ENCODE measurements at places on chromosomes 6 and 20. TPM values are rescaled to one million over a fixed set of nuclear protein-coding genes. Genes with fewer than 3 reads are reported as not detected.
A peak's percentile ranks its signal among the peaks of the same experiment; 100 is the strongest.

Gene TBC1D20
- total RNA-seq = 35.8 TPM

Gene ZSCAN23
- 2.4 TPM for total RNA-seq

Gene SLC4A11
- 3.2 TPM for total RNA-seq

Gene CCDC170
- total RNA-seq = not detected

- peak; percentile 93 for DNase-seq
Measured at GRCh38 chr20:63911176-63911575, 16.2 kb downstream of the DNAJC5 start.

- peak; percentile 71 for DNase-seq
Measured at GRCh38 chr6:29850011-29850553, 22.5 kb downstream of the HLA-G start.

DNA sequence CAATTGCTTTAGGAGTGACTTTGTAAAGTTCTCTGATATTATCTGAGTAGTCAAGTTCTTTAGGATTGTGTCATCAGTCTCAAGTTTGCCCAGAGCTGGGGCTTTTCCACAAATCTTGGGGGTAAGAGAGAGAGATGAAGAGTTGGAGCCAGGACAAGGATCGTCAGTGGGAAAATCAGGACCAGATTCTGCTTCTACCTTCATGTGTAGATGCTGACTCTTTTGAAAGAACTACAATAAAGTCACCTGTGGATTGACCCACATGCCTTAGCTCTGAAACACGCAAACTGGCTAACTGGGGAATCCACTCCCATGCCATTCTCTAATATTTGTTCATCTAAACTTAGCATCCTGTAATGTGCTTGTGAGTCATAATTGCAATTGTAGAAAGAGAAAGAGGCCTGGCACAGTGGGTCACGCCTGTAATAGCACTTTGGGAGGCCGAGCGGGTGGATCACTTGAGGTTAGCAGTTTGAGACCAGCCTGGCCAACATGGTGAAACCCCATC lies 15.6 kb upstream of the BICRAL start:
- peak; percentile 86 for DNase-seq

- peak; percentile 2 for DNase-seq
Measured at GRCh38 chr6:108797951-108798669, 50.1 kb upstream of the ARMC2 start.

DNA sequence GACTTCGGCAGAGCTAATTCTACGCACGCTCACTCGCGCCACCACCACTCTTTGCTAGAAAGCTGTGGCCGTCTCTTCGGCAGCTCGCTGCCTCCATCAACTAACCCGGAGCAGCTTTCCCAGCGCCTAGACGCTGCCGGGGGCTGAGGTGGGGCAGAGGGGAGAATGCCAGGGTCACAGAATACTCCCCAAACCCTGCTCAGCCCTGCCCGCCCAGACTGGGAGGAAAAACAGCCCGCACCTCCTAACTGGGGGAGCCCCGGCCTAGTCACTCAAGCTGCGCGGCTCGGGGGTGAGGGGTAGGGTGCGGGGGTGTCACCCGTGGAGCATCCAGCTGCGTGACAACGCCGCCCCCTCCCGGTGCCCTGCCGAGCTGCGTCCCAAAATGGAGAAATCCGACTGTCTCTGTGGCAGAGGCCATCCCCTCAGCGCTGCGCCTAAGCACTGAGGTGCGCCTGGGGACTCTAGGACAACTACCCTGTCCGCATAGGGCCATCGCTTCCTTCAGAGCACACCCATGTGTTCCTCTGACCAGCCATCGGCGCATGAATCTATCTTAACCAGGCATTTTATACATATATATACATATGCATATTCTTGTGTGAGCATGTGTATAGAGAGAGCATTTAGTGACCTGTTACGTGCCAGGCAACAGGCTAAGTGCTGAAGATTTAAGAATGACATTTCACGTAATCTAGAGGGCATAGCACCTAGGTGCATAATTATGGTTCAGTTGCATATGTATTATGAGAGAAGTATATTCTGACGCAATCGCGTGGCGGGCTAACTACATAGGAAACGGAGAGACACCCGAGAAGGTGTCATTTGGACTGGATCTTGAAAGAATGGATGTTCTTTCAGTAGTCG lies 1.5 kb upstream of the TENT5A start:
- no peak for DNase-seq

- peak; percentile 21 for DNase-seq
Measured at GRCh38 chr6:32983964-32984621, 15.7 kb downstream of the BRD2 start.

- no peak for DNase-seq
Measured at GRCh38 chr6:3297006-3297405, 38.3 kb downstream of the PSMG4 start.

GRCh38 chr6:12605888-12606345 lies 110.7 kb upstream of the PHACTR1 start:
- DNase-seq = peak; percentile 68

GRCh38 chr6:90611543-90612312 lies 24.9 kb upstream of the MAP3K7 start:
- no peak for DNase-seq

DNA sequence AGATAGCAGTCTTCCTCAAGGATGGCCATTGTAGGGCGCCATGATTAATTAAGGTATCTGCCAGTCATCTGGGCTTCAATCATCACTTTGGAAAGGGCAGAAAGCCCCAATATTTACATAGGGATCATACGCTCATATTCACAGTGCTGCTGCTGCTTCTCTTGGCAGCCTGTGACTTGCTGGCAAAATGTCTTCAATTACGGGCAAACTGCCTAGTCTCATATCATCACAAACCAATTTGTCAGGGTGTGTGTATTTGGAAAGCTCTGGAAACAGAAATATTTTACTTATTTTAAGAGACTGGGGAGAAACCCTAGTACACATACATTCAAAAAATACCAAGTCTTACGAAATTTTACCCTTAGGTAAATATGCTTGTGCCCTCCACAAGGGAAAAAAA lies 77.6 kb downstream of the SAMD5 start:
- DNase-seq = peak; percentile 28

DNA sequence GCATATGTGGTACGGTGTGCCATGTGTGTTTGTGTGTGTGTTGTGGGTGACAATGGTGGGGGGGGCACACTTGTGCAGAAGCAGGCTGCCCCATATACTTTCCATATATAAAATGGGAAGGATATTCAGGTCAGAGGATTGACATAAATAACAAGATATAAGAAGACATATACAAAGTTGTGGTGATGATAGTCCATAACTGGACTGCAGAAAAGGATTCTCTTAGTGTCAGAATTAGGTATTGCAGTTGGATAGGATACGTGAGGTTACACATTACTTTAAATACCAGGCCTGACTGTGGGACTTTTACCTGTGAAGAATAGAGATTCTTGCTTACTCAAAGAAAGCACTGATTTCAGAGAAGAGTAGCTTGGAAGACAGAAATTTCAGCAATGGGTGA lies 1260.3 kb downstream of the EPHA7 start:
- no peak for DNase-seq

- DNase-seq = peak; percentile 36
Measured at GRCh38 chr6:79117752-79118151, 39.7 kb upstream of the PHIP start.

- DNase-seq = no peak
Measured at GRCh38 chr6:140661691-140662090, 1287.2 kb upstream of the CITED2 start.

DNA sequence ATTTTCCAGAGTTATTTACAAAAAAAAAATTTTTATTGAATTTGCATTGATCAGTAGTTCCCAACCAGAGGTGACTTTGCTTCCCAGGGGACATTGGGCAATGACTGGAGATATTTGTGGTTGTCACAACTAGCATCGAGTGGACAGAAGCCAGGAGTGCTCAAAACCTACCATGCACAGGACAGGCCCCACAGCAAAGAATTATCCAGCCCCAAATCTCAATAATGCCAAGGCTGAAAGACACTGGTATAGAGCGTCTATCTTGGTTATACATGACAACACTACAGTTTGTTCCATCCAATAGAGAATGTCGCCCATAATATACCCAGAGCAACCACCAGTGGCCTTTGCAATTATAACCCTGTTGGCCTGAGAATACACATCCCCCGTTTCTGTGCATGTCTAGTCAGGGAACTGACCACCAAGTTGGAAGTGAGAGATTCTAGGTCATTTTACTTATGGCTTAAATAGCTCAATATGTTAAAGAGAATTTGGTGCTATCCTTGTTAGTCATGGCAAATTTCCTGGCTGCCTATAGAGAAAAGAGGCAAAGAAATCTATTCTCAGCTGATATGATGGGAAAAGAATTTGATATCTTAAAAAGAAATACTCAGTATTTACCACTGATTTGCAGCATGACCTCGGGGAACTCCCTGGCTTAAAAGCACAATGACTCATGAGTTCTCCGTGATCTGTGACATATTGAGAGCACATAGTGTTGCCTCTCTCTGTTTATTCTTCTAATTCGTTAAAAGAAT lies 76.0 kb upstream of the ADTRP start:
- peak; percentile 84 for DNase-seq
